Aorta (tissue), 5 donors: ENCODE measurements at places on chromosomes 7 and 10. TPM values are rescaled to one million over a fixed set of nuclear protein-coding genes. Genes with fewer than 3 reads are reported as not detected.
A peak's percentile ranks its signal among the peaks of the same experiment; 100 is the strongest.

DNA sequence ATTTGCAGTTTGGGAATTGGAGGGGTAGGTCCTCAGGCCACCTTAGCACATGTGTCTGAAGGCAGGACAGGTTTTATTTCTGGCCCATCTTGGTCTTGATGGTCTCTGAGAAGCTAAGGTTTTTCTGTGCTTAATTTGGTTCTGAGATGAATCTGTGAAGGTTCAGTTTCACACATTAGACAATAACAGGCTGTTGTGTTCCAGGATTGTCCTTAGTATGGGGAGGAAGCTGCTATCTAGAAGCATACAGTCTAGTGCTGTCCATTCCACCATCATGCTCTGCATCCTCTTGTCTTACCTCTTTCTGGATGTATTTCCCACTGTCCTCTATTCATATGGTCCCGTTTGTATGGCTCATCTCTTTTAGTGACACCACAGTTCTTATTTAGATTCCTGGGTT is 7.1 kb downstream of the UBE2D1 start:
- DNase-seq: no peak

- DNase-seq: no peak
Measured at GRCh38 chr10:45040921-45041542, 40.3 kb downstream of the ZNF22 start.

GRCh38 chr10:23363793-23364135 is 19.2 kb upstream of the C10orf67 start:
- no peak for DNase-seq

DNA sequence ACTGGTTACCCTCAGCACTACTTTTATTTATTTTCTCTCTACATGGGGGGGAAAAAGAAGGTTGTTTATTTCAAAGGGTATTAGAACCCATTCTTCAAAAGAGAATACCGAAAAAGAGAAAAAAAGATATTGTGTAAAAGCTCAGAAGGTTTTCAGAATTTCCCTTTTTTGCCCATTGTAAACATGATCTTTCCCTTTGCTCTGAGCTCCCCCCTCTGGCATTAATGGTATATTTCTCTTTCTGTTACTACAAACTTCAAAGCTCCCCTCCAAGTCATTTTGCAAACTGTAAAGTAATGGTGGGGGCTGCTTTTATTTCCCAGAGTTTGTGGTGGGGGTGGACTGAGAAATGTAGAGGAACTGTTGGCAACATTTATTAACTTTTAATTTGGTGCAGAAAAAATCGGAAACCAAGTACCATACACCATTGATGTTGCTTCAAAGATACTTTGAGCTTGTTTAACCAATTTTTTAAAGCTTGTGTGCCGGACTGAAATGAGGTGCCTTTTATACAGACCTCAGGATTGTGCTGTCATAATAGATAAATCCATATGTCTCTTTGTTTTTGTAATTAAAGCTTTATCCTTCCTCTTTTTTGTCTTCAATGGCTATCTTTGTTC is 181.5 kb downstream of the EXOC4 start:
- no peak for DNase-seq

DNA sequence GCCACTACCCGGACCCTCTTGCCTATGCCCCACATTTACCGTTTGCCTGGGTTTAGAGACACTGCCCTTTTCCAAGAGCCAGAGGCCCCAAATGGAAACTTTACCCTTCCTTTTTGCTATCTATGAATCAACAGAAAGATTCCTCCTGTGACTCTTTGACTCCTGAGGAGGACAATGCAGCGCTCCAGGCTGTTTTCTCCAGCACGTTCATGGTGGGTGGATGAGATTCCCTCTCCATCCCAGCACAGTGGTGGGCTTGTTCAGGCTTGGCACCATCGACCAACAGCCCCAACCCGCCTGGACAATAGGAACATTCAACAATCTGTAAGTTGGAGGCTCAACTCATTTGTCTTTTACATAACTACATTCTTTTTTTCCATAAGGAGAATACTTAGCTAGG is 55.9 kb downstream of the DLD start:
- DNase-seq: no peak

GRCh38 chr10:109969760-109970346 is 37.9 kb upstream of the ADD3 start:
- no peak for DNase-seq

- peak; percentile 47 for DNase-seq
Measured at GRCh38 chr10:120514035-120514620, 57.1 kb downstream of the PLPP4 start.

- no peak for DNase-seq
Measured at GRCh38 chr10:49325916-49326783, 27.2 kb downstream of the C10orf71 start.

GRCh38 chr10:129964611-129965424 is 744 bp upstream of the EBF3 start:
- DNase-seq: peak; percentile 51

GRCh38 chr7:156176039-156176438 is 363.8 kb upstream of the SHH start:
- DNase-seq: no peak

DNA sequence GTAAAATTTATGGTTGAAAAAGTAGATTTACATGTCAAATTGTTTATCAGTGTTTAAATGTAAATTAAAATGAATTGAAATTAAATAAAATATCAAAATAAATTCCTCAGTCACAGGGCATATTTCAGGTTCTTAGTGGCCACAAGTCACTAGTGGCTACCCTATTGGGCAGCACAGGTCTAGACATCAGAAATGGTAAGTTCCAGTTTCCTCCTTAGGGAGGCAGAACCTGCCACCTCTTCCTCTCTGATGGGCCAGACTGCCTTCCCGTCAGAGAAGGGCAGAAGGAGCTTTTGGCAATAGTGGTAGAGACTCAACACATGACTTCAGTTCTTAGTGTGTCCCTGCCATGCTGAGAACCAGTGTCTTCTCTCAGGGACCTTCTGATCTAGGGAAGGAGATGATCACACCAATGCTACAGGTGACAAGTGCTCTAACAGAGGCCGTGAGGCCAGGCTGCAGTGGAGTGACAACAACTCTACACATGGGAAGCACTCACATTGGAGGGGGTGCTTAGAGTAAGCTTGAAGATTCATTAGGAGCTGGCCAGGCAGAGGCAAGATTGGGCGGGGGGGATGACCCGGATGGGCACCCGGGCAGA is 14.4 kb upstream of the PCBD1 start:
- no peak for DNase-seq

- DNase-seq: no peak
Measured at GRCh38 chr7:108724251-108725100, 154.8 kb downstream of the DNAJB9 start.

DNA sequence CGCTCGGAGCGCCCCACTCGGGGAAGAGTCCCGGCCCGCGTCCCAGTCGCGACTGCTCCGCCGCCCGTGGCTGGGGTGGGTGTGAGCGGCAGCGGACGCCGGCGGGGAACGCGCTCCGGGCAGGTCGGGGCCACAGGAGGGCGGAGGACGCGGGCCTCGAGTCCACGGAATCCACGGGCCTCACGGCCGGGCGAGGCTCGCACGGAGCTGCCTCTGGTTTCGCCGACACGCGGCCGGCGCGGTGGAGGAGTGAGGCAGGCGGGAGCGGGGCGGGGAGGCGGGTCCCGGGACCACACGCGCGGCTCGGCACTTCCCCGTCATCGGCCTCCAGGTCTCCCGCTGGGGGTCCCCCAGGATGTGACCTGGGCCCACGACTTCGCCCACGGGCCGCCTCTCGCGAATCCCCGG is 533 bp upstream of the NKX6-2 start:
- no peak for DNase-seq

GRCh38 chr10:71600849-71601248 is 118.7 kb downstream of the C10orf105 start:
- DNase-seq: no peak

DNA sequence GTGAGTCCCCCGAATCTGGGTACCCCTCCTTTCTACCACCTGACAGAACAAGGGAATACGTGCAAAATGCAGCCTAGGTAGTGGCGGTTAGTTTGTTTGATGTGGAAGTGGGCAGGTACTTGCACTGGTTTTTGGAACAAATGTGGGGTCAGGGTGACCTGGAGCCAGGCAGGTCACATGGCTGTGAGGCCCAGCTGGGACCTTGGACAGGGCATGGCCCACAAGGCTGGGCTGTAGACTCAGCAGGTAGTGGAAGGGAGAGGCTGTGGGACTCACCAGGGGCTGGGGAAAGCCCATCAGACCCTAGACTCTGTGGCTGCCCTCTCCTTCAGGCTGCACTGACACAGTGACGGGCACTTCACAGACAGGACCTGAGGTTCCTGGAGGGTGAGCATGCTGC is 159.9 kb upstream of the ADCY1 start:
- DNase-seq: no peak

DNA sequence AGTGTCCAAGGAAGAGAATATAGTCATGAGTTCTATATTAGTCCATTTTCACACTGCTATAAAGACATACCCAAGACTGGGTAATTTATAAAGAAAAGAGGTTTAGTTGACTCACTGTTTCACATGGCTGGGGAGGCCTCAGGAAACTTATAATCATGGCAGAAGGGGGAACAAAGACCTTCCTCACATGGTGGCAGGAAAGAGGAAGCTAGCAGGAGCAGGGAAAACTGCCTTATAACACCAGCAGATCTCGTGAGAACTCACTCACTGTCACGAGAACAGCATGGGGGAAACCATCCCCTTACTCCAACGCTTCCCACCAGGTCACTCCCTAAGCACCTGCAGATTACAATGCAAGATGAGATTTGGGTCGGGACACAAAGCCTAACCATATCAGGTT is 139.0 kb upstream of the ZNF438 start:
- DNase-seq: no peak

- DNase-seq: no peak
Measured at GRCh38 chr10:122939856-122940543, 14.0 kb downstream of the C10orf88 start.

- DNase-seq: no peak
Measured at GRCh38 chr10:20935931-20936330, 38.8 kb upstream of the NEBL start.

DNA sequence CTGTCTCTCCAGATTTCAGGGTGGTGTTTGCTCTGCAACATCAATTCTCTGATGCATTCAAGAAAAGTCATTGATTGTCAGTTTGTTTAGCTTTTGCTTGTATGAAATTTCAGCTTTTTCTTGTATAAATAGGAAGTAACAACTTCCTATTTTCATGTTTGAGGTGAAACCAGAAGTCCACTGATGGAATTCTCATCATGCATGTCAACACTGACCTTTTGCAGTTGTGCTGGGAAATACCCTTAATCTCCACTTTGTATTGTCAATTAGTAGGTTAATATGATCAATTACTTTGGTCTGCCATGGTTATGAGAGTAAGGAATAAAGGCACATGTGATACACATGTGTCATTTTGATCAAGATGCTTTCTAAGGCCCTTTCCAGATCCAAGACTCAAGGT is 208.8 kb upstream of the HPS1 start:
- DNase-seq: no peak

DNA sequence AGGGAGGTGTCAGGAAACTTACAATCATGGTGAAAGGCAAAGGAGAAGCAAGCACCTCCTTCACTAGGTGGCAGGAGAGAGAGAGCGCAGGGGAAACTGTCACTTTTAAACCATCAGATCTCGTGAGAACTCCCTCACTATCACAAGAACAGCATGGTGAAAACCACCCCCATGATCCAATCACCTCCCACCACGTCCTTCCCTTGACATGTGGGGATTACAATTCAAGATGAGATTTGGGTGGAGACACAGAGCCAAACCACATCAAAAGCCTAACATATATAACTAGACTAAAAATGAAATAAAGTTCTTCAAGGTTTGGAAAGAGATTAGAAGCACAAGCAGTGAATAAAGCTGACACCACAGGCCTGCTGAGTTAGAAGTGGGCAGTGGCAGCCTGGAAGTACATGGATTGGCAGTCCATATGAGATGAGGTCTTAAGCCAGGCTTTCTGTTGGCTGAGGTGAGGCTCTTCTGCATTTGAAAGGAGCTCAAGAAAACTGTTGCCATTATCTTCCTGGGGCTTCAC is 96.4 kb upstream of the MDFIC start:
- no peak for DNase-seq

- no peak for DNase-seq
Measured at GRCh38 chr10:128958834-128959690, 508.0 kb upstream of the MGMT start.

GRCh38 chr7:129789000-129789399 is 163.8 kb downstream of the UBE2H start:
- no peak for DNase-seq

- DNase-seq: no peak
Measured at GRCh38 chr7:150866932-150867564, 14.7 kb downstream of the AOC1 start.

UBN2 gene
- 22.6 TPM for total RNA-seq

DYNC1I1 gene
- 11.0 TPM for total RNA-seq

RPP38 gene
- total RNA-seq: 9.0 TPM

RSPH10B2 gene
- total RNA-seq: 0.21 TPM

CNTNAP2 gene
- not detected for total RNA-seq

SFRP4 gene
- total RNA-seq: 302 TPM

ASAH2 gene
- 2.3 TPM for total RNA-seq

LIPF gene
- total RNA-seq: not detected

C10orf90 gene
- not detected for total RNA-seq

PARD3 gene
- 33.0 TPM for total RNA-seq

ALKBH4 gene
- 8.7 TPM for total RNA-seq

COBL gene
- total RNA-seq: 0.75 TPM

ARMC10 gene
- 40.0 TPM for total RNA-seq

GJD4 gene
- not detected for total RNA-seq
